NT2/D1 (cell line): ENCODE measurements at places on chromosomes 12 and 14.

DNA sequence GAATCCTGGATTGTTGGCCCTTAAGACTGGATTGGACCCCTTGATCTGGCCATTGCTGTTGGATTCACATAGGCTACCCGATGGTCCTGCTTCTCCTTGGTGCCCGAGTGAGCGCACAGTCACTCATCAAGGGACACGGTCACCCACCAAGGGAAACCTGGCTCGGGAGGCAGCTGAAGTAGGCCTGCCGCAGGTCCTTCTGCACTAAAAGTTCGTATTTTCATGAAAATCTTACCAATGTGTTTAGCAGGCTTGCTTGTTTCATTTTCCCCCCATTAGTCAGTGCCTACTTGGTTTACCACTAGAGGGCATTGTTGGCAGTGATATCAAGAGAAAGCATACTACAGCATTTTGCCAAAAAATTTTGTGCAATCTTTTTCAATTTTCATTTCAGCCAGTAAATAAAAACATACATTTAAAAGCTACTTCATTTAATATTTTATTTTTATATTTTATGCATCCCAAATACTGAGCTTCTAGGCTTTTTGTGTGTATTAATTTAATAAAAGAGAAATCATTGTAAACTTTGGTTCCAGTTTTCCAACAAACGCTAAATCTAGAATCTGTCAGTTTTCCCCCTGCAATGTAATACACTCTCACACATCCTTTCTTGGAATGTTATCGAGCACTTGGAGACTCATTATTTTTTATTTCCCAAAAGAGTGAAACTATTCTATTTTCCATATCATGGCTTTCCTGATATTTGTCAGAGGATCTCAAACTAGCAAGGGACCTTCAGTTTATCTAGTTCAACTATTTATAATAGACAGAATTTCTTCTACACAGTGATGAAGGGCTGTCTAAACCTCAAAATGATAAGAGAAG is 116.7 kb downstream of the LMNTD1 start:
- peak; percentile 83 for DNase-seq

DNA sequence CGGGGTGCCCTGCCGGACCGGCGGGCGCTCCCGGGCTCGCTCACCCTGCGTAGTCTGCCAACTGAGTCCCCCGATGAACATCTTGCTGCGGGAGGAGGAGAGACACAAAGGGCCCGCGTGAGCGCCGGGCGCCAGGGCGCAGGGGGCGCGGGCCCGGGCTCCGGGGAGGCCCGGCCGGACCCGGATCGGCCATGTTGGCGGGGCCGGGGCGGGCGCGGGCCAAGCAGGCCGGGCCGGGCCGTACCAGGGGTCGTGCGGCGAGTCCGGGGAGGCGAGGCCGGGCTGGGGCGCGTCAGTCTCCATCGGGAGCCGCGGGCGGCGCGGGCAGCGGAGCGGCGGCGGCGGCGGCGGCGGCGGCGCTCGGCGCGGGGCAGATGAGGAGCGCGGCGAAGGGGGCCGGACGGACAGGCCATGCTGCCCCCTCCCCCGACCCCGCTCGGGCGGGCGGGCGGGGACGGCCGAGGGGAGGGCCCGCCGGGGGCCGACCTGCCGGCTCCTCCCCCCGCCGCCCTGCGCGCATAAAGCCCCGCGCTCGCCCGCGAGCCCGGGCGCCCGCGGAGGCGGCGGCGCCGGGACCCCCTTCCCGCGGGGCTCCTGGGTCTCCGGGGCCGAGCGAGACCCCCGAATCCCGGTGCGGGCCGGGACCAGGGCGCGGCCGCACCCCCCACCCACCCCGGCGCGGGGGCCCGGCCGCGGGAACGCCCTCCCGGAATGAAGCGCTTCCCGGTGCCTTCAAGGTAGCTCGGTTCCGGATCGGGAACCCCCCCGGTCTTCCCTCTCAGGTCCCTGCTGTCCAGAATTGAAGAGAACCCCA is at the start of gene MSI1:
TSS of gene MSI1 (minus strand) at position 376 of the 814 bp plus-strand sequence. CDS start at position 303, 73 bp downstream.
- DNase-seq, result no peak

GRCh38 chr12:112233242-112233641 is 107.9 kb downstream of the TRAFD1 start:
- no peak for DNase-seq

DNA sequence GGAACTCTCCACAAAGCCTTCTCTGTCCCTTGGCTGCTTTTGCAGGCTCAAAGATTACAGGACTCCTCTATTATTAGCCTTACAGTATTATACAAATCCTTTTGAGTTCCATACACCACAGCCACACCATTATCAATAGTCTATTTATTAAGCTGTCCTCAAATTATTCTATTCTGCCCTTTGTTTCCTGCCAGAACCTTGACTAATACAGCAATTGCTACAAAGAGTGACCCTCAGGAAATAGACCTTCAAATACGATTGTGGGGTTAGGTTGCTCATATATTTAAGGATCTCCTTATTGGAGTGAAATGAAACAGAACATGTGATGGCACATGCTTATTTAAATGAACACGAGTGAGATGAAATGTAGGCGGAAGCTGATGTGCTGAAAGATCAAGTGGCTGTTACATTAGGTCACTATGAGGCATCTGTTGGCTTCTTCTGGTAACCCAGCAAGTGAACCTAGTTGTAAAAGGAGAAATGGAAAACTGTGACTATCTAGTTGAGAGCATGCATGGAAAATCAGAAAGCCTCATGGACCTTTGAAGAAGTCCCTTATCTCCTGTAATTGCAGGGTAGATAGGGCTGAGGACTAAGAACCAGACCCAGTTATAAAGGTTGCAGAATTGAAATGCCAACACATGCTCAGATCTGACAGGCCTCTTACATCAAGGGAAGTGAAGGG is 75.5 kb downstream of the AVPR1A start:
- DNase-seq, result no peak

DNA sequence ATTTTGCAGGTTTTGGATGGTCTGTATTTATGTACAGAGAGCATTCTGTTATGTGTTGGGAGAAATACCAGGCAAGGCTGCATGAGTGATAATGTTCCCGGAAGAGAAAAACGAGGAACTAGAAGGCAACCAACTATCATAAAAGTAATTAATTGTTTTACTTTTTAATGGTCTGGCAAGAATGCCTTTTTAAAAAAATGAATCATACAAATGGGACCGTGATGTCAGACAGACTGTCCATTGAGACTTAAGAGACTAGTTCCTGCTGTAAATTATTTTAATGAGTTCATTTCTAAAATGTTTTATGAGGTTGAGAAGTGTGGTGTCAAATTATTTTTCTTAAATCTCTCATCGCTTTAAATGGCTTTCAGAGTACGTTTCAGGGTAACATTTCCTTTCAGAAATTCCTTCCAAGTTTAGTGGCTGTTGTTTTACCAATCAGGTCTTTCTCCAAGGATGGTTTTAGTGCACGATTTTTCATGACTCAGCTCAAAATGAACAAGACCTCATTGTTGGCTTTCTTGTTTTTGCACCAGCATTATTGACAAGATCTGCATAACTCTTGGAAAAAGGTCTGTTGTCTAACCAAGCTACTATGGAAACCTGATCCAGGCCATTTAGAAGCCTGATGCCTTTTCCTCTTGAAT is 86.1 kb upstream of the ARHGAP5 start:
- no peak for DNase-seq

- peak; percentile 70 for DNase-seq
These were observed at the start of gene FOXJ2 for GRCh38 chr12:8032242-8033152. Gene FOXJ2 (plus strand): TSS chr12:8032716. CDS start chr12:8039833, 7,117 bp downstream.

- no peak for DNase-seq
These were observed 70.2 kb downstream of the STXBP6 start for GRCh38 chr14:24979725-24980239.

DNA sequence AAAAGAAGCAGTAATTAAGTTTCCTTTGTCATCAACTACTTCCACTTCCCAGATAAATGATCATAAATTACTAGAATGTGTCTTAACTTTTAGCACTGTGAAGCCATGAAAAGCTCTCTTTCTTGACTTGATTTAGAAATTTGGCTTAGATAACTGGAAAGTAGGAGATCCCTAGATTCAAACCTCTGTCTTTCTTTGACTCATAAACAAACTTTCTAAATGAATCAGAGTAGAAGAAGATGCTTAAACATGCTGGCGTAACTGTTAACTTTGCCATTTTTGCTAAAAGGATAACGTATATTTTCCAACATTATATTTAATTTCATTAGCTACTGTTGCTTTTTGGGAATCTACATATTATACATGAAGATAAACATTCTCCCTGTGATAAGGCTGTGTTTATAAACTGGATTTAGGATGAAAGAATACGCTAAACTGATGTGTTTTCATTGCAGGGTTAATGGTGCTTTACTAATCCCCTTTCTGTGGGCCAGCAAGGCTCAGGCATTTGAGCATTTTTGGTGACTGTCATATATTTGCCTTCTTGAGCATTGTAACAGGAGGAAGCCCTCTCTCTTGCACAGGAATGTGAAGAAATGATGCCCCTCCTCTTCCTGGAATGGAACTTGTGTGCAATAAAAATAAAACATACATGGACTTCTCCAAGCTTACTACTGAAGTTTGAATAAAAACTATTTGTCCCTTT is 301.4 kb downstream of the BMP4 start:
- DNase-seq, result no peak

GRCh38 chr12:47223031-47223847 is 143.5 kb upstream of the AMIGO2 start:
- DNase-seq, result peak; percentile 86

- no peak for DNase-seq
These were observed 239.8 kb downstream of the KTN1 start for GRCh38 chr14:55819610-55820304.

- DNase-seq, result no peak
These were observed 476.4 kb upstream of the LRFN5 start for GRCh38 chr14:41130274-41130673.
